Activated CD4-positive, alpha-beta T cell treated with anti-CD3 and anti-CD28 coated beads, Interleukin-2, amount 10 ng/mL, durations not matched to agents 7 days and 5 days (primary cell): ENCODE measurements at places on chromosomes 3 and 15. TPM values are rescaled to one million over a fixed set of nuclear protein-coding genes. Genes with fewer than 3 reads are reported as not detected.

Gene GATA2
- not detected for total RNA-seq

Gene NPHP3
- total RNA-seq = 14.4 TPM

Gene KNG1
- not detected for total RNA-seq

Gene SLC24A5
- not detected for total RNA-seq

Gene AMT
- total RNA-seq = 6.2 TPM

Gene DPPA2
- not detected for total RNA-seq

Gene RYK
- 9.7 TPM for total RNA-seq

Gene KIF15
- 73.5 TPM for total RNA-seq

Gene ARHGAP11A
- total RNA-seq = 148 TPM

Gene CFAP20DC
- 2.0 TPM for total RNA-seq

Gene CA12
- not detected for total RNA-seq

DNA sequence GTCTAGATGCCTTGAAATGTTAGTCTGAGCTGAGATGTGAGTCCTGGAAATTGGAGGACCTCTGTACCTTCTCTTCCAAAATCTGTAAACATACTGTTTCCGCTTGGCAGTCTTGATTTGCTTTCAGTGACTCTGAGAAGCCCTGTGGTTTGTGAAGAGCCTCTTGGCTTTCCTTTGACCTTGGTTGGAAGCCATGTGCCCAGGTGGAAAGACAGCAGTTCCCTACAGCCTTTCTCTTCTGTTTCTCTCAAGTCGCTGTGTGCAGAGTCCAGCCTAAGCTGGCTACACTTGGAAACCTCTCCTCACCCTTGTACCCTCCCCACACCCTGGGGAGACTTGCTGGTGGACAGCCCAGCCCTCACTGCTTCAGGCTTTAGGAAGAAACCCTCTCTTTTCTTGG lies 129.8 kb upstream of the CTDSPL start:
- DNase-seq = no peak

- no peak for DNase-seq
Observed at GRCh38 chr3:157819270-157820156, 286.7 kb downstream of the SHOX2 start.

GRCh38 chr15:86355801-86356200 lies 276.1 kb downstream of the AGBL1 start:
- no peak for DNase-seq

- no peak for DNase-seq
Observed at GRCh38 chr15:22851513-22851912, 13.0 kb downstream of the NIPA2 start.

GRCh38 chr3:105448338-105448982 lies 81.8 kb downstream of the ALCAM start:
- no peak for DNase-seq

GRCh38 chr15:40307421-40308211 lies at the start of gene PLCB2:
PLCB2 (minus strand) TSS chr15:40307935; CDS start chr15:40307672, 263 bp downstream.
- peak; percentile 79 for DNase-seq

DNA sequence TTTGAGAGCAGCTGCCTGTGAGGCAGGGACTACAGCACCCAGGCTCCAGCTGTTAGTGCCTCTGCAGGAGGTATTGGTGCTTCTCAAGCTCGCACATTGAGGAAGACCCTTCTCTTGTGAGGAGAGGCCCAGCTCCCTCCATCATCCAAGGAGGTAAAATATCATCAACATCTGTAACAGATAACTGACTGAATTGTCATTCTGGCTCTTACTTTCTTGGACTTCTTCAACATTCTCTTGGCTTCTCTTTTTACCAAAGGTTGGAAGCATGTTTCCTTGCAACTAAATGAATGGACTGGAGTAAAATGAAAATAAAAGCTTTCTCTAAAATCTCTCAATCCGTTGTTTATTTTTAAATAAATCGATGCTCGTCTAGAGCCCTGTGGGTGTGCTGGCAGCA lies 53.1 kb upstream of the PXYLP1 start:
- no peak for DNase-seq

DNA sequence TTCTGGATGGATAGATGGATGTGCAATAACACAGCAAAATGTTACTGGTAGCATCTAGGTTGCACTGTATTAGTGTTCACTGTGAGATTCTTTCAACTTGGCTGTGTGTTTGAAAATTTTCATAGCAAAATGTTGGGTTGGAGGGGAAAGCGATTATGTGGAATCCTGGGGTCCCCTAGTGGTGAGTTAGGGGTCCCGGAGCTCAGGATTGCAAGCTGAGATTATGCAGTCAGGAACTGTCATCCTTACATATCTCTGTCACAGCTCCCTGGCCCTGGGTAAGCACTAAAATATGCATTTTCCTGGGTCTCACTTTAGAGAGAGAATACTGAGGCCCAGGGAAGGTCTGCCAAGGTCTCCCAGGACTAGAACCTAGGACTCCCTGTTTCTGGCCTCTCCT lies 77.2 kb downstream of the CEMIP start:
- no peak for DNase-seq

GRCh38 chr3:105869861-105870755 lies 1.3 kb upstream of the CBLB start:
- DNase-seq = no peak

DNA sequence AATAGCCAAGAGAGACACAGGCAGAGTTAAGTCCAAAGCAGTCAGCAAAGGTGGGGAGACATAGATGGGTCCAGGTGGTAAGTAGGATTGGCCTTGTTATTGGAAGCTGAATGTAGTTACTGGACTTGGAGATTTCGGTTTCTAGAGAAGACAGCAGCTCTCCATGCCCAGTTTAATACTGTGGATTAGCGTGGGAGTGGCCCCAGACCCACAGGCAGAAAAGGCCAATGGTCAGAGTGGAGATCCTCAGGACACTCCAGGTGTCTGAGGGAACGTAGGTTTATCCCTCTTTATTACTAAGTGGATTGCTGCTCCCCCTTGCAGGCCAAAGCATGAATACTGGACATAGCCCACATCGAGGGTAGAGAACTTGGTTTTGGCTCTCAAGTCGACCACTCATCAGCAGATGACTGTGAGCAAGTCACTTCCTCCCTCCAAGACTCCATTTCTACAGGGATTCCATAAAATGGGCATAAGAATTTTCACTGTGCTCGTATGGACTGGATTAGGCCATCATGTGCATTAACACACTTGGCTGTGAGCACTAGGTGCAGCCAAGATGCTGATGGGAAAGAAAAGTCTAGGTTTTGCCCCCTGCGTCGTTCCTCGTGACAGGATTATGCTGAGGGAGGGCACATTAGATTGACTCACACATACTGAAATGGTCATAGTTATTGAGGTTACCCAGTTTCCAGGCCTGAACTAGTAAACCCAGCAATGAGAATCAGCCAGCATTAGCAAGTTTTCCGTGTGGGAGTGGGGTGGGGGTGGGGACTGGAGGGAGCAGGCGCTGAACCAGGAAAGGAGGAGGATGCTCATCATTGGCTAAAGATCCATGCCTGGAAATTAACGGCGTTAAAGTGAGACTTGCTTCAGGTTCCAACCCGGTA lies 225.2 kb upstream of the TPRG1 start:
- DNase-seq = no peak

DNA sequence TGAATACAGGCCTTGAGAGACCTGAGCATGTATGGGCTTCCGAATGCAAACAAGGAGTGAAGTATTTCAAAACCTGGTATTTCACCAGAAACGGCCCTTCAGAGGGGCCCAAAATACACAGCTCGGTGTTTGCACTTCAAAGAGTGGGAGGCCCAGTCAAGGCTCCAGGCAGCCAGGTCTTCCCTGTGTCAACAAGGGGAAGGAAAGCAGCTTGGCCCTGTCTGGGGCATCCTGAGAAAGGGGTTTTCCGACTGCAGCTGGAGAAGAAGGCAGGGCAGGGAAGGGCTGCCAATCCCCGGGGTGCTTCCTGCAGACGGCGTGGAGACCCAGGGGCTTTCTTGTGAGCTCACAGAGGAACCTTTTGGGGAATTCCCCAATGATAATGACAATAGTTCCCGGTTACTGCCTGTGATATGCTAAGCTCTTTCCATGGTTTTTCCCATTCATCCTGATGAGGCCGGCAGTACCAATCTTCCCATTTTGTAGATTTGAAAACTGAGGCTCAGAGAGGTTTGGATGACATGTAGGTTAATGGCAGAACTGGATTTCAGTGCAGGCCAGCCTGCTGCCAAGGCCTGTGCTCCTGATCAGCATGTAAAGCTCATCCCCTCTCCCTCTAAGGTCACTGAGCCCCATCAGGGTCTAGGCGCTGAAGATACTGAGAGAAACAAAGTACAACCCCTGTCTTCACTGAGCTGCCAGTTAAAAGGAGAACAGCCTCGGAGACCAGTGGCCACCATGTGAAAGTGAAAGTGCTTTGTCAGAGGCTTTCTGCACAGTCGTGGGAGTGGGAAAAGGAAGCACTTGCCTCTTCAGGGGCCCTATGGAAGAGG lies 43.0 kb upstream of the TLE3 start:
- peak; percentile 40 for DNase-seq

DNA sequence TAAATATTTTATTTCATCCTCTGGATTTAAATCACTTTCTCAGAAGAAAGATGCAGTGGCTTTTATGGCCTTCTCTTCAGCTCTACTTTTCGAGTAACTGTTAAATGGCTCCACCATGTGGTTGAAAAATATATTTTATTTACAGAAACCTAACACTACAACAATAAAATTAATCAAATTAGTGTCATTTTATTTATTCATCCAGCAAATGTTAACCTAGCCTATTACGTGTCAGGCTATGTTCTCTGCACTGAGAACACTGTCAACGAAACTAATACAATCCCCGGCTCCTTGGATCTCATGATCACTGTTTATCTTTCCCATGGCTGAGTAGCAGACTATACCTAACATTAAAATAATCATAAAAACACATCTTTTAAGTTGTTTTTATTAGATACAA lies 148.0 kb upstream of the OSTN start:
- DNase-seq = no peak

GRCh38 chr15:39344662-39345141 lies 236.2 kb upstream of the THBS1 start:
- no peak for DNase-seq

DNA sequence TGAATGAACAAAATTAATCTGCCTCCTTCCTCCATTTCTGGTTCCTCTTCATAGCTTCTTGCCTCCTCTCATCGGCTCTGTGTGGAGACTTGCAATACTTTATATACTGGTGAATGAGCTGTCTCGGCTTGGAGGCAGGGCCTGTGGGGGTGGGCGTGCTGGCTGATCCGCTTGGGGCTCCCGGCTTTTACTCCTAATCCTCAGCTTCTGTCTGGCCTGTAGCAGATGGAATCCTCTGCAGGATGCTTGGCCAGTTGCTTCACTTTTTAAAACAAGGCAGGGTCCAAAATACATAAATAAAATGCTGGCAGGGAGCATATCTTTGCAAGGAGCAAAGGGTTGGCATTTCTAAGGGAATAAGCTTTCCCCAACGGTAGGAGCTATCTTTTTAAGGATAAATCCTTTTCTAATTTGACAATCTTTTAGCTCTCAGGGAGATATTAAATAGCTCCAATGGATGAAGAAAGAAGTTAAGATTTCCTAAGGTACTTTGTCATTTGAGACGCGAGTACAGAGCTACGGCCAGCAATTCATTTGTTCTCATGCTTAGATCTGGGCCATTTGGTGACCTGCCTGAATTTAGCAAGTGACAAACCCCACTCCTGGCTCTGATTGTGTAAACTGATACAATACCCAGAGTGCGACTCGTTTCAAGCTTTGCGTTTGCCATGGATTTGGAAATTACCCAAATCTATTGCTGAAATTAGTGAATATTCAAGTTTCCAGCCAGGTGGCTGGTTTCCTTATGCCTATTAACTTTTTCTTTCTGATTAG lies 18.9 kb downstream of the SV2B start:
- no peak for DNase-seq

- no peak for DNase-seq
Observed at GRCh38 chr3:100407977-100408532, 6.7 kb downstream of the LNP1 start.

DNA sequence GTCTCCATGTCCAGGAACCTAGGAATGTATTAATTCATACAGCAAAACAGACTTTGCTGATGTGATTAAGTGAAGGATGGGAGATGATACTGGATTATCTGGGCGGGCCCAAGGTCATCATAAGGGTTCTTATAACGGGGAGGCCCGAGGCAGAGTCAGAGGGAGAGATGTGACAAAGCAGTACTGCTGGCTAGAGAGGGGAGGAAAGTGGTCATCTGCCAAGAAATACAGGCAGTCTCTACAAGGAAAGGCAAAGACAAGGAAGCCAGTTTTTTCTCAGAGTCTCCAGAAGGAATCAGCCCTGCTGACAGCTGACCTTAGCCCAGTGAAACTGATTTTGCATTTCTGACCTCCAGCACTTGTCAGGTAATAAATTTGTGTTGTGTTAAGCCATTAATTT lies 66.2 kb upstream of the CORO2B start:
- no peak for DNase-seq

GRCh38 chr15:64229129-64229724 lies 66.4 kb upstream of the PPIB start:
- DNase-seq = no peak

DNA sequence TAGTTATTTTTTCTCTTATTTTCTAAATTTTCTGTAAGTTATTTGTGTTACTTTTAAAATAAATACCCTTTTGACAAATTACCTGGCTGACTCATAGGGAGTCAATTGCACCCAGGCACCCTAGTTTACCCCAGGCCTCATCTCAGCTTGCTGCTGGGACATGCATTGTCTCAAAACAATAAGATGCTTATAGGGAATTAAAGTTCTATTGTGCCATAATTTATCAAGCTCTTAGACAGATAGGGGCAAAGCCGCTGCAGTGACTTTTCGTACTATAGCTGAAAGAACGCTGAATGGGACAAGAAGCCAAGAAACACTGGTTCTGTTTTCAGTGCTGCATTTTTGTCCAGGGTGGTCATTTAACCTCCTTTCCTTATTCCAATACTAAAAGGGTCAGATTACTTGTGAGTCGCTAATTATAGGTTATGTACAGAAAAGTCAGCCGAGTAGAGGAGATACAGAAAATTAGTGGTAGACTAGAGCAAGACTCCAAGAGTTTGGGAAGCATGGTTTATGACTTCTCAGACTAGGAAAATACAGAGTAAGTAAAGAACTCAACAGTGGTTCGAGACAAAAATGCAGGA lies 50.3 kb downstream of the EXD1 start:
- no peak for DNase-seq

DNA sequence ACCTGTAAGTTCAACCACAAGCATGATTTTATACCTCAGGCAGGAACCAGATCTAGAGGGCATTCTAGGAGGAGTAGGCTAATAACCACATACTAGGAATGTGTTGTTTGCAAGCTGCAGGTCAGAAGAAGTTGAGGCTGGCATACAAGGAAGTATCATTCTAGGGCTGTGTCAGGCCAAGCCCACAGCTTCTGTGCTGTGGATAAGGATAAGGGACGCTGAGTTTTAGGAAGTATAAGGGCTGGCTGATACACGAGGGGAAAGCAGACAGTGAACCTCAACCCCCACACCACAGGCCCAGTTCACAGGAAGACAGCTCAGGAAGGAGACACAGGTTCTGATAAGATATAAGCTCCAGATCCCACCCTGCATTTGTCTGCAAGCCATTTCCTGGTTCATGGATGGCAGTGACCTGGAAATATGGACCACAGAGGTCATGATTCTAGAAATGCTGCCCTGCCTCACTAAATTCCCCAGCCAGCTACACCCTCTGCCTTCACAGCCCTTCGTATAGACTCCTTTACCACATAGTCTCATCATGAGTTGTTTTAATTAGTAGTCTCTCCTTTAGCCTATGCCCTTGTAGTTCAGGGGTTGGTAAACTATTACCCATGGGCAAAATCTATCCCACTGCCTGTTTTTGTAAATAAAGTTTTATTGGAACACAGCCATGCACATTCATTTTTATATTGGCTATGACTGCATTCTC lies 260.7 kb downstream of the OPA1 start:
- no peak for DNase-seq
